ENCODE measurements at places on chromosomes 5 and 9. TPM values are rescaled to one million over a fixed set of nuclear protein-coding genes. Genes with fewer than 3 reads are reported as not detected.

Gene IL3
- polyA plus RNA-seq, result not detected

Gene ORM2
- polyA plus RNA-seq, result not detected

Gene TEX10
- 54.8 TPM for polyA plus RNA-seq

Gene GRXCR2
- not detected for polyA plus RNA-seq

Gene CORO2A
- 2.2 TPM for polyA plus RNA-seq

Gene ZNF483
- 3.9 TPM for polyA plus RNA-seq

Gene GARIN3
- not detected for polyA plus RNA-seq

Gene RAD1
- 43.0 TPM for polyA plus RNA-seq

DNA sequence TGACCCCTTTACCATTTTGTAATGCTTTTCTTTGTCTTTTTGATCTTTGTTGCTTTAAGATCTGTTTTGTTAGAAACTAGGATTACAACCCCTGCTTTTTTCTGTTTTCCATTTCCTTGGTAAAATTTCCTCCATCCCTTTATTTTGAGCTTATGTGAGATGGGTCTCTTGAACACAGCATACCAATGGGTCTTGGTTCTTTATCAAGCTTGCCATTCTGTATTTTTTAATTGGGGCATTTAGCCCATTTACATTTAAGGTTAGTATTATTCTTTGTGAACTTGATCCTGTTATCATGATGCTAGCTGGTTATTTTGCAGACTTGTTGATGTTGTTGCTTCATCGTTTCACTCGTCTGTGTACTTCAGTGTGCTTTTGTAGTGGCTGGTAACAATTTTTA is 337.3 kb downstream of the SPATA31D1 start:
- DNase-seq, result no peak

GRCh38 chr5:172321593-172321992 is 38.0 kb upstream of the UBTD2 start:
- DNase-seq, result no peak

DNA sequence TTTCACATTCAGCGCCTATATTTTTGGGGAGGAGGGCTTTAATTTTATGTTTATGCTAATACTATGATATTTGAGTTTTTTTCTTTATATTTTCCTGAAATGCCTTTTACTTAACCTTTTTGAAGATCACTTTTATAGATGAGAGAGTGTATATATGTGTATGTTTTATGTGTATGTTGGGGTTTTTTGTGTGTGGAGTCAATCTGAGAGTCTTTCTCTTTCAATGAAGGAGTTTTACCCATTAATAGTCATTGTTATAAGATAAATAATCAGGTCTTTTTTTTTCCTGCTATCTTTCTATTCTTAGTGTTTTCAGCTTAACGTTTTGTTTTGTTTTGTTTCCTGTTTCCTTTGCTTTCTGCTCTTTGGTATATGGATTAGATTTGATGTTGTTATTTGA is 112.2 kb downstream of the TEX10 start:
- no peak for DNase-seq

- no peak for DNase-seq
Measured at GRCh38 chr5:100841358-100842076, 61.6 kb downstream of the ST8SIA4 start.

DNA sequence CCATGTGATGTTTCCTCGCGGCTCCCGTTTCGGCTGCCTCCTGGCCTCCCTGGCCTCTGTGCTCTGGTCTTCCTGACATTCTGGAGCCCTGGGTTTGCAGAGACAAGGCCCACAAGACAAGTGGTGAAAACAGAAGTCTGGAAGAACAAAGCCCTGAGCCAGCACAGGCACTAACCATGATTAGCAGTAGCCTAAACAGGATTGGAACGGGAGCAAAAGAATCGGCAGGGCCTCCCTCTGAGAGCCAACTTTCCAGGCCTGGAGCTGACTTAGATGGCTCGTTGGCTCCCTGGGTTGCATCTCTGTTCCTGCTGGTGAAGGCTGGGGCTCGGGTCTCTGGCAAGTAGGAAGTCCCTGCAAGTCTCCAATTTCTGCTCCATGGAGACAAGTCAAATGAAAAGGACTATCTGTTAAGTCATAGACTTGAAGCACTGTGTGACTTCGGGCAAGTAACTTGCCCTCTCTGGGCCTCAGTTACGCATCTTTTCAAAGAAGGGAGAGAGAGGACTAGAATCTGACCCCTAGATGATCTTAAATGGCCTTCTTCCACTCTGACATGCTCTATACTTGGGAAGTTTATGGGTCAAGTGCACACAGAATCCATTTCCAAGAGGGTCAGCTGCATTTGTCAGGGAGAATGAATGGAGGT is 3.3 kb downstream of the COL27A1 start:
- no peak for DNase-seq

- no peak for DNase-seq
Measured at GRCh38 chr9:36080519-36080918, 43.8 kb downstream of the RECK start.

DNA sequence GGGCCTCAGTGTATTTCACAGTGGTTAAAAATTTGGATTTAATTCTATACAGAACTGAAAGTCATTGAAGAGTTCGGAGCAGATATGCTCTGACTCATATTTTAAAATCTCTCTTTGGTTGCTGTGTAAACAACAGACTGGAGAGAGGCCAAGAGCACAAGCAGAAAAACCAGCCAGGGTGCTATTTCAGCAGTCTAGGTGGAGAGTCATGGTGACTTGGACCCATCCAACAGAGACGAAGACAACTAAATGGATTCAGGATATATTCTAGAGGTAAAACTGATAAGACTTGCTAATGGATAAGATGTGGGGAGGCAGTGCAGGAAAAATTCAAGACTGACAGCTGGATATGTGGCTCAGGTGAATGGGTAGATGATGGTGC is 168.9 kb downstream of the MAPKAP1 start:
- no peak for DNase-seq

GRCh38 chr9:132955768-132956167 is 11.4 kb upstream of the TSC1 start:
- no peak for DNase-seq

- no peak for DNase-seq
Measured at GRCh38 chr5:56176155-56176798, 56.9 kb downstream of the ANKRD55 start.

DNA sequence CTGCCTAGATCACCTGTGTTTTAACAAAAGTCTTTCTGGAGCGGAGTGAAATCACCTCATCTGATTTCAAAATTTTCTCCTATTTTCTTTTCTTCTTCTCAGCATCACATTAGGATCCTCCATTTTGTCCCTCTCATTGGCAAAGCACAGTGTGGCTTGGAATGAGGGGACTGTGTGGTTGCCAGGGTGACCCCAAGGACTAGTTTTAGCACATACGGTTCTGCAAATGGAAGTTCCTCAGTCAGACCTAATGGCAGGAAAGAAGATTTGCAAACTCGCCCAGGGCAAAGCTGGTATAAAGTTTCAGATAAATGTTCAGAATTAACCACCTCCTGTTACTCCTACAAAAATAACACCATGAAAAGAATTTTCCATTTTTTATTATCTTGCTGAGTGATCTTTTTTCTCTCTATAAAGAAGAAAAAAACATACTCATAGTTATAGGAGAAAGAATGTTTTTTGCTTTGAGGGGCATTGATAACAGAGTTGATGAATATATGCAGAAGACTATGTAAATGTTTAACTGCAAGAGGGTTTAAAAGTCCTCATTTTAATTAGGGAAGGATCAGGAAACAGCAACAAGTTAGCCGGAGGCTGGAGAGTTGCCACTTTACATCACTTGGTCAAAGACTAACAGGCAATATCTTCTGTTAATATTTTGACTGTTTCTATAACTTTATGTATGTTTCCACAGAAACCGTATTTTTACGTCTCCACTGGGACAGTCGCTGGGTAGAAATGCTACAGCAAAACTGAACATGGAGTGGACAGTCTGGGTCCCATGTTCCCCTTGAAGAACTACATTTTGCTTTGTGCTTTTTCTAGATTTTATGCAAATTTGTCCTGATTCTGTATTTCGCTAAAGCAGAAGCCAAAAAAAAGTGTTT is 257.8 kb downstream of the NR2F1-AS1 start:
- DNase-seq, result no peak

GRCh38 chr5:120538149-120538548 is 74.0 kb downstream of the PRR16 start:
- DNase-seq, result no peak

DNA sequence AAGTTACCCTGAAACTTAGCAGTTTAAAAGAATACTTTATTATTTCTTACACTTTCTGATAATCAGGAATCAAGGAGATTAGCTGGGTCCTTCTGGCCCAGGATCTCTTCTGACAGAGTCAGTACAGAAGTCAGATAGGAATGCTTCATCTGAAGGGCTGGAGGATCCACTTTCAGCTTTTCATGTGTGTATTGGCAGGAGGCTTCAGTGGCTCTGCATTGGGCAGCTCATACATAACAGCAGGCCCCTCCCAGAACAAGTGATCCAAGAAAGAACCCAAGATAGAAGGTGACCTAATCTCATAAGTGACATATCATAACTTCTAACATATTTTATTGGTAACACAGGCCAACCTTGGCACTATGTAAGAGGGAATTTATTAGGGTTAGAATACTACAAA is 258.4 kb downstream of the HCN1 start:
- no peak for DNase-seq

DNA sequence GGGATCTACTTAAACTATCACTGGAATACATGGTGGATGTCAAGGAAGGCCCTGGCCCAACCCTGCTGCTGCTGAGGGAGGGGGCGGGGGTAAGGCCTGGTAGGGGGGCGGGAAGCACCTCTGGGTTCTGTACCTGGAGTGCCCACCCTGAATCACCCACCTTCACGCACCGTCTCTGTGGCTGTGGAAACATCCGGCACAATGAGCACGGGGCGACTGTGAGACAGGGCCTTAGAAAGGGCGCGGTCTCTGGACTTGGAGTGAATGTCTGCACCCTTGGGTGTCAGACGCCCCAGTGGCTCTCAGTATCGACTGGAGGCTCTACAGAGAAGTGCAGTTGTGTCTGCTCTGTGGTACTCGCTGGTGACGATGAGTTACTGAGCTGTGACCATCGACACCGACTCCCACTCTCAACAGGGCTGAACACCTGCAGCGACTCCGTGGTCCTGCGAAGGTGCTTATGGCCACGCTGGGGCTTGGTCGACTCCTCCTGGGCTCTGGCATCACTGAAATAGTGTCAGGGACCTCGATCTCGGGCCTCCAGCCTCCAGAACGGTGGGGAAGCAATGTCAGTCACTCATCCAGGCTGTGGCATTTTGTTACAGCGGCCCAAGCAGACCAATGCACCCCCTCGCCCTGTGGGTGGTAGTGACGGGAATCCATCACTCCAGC is 25.5 kb upstream of the SLC6A19 start:
- DNase-seq, result no peak

- DNase-seq, result no peak
Measured at GRCh38 chr5:173472164-173472563, 143.9 kb upstream of the STC2 start.

GRCh38 chr5:176646707-176647029 is 616 bp upstream of the TSPAN17 start:
- no peak for DNase-seq

- DNase-seq, result peak; percentile 6
Measured at GRCh38 chr9:83238871-83239640, 176.1 kb upstream of the RASEF start.

DNA sequence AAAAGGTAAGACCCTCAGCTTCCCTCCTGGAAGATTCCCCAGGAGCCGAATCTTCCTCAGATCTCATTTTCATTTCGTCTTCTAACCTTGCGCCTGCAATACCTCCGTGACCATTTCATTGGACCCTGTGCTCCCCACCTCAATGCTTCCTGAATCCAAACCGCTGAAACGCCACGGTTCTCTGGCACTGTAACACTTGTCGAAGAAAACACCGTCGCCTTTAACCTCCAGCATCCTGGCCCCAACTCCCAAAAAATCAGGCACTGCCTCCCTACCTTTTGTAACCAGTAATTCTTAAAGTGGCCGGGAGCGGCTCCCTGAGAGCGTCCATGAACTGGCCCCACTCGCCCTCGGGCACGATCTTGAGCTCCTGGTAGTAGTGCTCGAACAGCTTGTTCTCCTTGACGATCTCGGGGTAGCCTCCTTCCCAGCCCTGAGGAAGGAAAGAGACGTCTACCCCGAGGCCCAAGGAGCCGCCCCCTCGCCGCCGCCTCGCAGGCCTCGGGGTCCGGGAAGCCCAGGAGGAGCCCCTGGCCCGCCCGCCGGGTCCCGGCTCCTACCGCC is 438 bp downstream of the NSUN2 start:
- DNase-seq, result peak; percentile 8

- DNase-seq, result no peak
Measured at GRCh38 chr9:125948887-125949596, 201.9 kb downstream of the PBX3 start.

- peak; percentile 20 for DNase-seq
Measured at GRCh38 chr5:179243333-179243732, 101.9 kb downstream of the ADAMTS2 start.

DNA sequence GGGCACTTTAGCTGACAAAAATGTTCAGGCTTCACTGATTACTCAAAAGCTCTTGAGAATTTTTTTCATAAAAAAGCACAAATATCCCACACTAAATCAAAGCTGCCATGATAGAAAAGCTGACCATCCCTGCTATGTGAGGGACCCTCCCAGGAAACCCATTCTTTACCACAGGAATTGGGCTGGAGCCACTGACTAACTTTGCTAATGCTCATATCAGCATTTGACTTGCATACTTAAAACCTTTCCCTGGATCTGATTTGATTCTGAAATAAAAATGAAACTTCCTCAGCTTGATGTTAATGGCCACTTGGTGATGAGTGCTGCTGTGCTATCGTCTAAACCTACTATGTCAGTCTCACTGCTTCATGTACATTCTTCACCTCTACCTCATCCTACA is 243.6 kb downstream of the PRELID2 start:
- DNase-seq, result no peak

GRCh38 chr9:14192556-14192955 is 121.4 kb downstream of the NFIB start:
- no peak for DNase-seq

DNA sequence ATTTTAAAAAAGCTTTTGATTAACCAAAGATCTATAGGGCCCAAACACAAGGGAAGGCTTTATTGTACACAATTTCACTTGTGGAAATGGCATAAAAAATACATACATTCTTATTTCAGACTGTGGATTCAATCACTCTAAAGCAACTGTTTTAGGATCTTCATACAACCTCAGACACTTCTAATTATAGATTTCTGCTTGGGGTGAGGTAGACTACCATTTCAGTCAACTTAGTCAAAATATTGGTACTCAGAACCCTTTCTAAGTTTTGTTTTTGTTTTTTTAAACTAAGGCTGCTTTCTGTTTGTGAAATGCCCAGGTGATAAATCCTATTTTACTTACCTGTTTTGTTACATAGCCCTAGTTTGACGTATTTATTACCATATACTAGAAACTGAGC is 284.5 kb upstream of the RASA1 start:
- no peak for DNase-seq

DNA sequence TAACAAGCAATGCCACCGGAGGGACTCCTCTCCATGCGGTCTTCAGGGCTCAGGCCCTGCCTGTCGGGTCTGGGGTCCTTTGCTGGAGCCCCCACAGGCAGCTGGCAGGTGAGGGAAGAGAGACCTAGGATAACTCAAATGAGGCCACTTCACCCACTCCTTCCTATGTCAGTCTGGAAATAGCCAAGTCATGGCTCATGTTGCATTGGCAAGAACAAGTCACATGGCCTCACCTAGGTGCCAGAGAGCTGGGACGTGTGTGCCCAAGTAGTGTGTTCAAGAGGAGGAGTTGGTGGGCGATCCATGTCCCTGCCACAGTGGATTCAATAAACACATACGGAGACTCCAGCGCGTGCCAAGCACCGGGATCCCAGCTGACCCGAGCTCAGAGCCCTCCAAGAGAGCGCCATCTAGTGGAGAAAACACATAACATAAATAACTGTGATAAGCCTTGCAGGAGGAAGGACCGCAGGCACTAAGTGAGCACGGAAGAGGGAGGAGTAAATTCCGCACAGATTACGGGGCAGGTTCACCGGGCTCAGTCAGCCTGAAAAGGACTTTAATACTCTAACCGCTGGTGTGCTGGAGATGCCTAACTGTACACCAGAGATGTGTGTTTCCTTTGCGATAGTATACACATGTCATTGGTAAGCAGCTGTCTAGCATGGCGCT is 580.8 kb downstream of the CCDC171 start:
- peak; percentile 39 for DNase-seq

All from left kidney (tissue), 8 donors.